ENCODE measurements at places on chromosomes 1 and 21.
A peak's percentile ranks its signal among the peaks of the same experiment; 100 is the strongest.

DNA sequence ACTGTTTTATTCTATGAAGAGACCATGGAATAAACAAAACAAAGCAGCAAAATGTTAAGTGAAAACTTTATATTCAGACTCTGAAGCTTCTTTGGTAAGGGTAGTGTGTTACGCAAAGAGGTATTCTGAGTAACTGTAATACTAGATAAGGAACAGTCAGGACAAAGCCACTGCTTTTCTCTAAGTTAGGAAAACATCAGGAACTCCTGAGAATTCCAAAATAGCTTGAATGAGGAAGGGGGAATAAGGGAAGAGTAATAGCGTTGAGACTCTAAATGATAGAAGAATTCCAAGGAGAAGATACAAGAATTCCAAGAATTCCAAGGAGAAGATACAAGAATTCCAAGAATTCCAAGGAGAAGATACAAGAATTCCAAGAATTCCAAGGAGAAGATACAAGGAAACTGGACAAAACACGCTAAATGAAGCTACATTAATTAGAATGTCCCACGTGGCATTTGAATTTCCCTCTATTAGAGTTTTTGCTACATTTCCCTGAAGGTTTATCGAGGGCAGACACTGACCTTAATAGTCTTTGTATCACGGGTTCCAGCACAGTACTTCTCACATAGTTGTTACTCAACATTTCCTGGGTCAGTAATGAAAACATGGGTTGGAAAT lies 71.5 kb downstream of the SMYD3 start:
- no peak for DNase-seq

DNA sequence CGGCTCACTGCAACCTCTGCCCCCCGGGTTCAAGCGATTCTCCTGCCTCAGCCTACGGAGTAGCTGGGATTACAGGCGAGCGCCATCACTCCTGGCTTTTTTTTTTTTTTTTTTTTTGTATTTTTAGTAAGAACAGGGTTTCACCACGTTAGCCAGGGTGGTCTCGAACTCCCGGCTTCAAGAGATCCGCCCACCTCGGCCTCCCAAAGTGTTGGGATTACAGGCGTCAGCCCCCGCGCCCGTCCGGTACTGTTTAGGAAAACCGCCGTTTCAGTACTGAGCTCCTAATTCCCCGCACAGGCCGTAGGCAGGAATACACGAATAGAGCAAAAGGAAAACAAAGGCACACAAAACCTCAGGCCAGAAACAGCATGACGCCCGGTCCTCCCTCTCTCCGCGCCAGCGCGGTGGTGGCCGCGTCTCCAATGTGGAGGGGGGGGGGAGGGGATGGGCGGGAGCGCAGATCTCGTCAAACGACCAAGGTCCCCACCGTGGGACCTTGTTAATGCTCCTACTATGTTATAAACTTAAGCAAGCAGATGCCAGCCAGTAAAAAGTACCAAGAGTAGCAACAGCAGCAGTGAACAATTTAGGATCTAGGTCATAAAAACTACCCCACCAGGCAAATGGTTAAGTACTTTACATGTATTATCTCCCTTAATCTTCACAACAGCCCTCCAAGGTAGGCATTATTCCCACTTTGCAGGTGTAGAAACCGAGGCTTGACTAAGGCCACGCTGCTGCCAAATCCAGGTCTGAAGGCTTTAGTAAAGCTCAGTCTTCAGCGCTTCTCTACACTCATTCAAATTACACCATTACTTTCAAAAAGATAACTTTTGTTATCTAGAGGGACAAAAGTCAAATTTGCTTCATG lies 648 bp upstream of the ADAR start:
- DNase-seq: peak; percentile 32

- DNase-seq: no peak
Observed at GRCh38 chr21:40829308-40829707, 17.6 kb downstream of the DSCAM start.

DNA sequence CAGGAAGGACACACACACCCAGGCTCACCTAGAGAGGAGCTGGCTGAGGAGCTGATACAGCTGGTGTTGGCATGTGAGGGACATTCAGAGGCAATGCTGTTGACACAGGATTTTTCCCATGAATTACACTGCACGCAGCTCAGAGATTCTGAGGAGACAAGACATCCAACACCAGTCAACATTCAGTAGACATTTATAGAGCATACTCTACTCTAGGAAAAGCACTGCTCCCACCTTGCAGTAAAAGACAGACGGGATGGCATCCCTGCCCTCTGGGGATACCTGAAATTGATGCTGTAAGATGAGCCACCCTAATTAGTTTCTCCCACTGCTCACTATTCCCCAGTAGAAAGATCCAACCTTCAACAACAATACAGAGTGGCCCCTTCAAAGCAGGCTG lies 5.1 kb downstream of the LYPD8 start:
- no peak for DNase-seq

DNA sequence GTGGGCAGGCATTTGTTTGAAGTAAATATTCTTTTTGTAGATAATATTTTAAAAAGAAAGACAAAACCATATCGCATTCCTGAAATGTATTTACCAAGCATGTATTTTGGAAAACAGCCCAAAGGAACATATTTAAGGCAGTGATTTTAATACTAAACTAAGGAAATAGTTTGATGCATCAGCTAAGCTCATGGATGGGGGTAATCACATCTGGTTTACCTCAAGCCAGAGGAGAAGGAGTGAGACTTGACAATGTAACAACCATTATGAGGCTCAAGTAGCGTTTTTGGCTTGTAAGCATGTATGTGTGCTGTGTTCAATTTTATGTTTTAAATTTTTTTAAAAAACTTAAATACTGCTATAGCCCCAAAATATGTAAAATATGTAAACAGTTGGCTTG lies 390.5 kb downstream of the DISC1 start:
- DNase-seq: no peak

- DNase-seq: no peak
Observed at GRCh38 chr1:21257431-21258135, 32.7 kb downstream of the ECE1 start.

DNA sequence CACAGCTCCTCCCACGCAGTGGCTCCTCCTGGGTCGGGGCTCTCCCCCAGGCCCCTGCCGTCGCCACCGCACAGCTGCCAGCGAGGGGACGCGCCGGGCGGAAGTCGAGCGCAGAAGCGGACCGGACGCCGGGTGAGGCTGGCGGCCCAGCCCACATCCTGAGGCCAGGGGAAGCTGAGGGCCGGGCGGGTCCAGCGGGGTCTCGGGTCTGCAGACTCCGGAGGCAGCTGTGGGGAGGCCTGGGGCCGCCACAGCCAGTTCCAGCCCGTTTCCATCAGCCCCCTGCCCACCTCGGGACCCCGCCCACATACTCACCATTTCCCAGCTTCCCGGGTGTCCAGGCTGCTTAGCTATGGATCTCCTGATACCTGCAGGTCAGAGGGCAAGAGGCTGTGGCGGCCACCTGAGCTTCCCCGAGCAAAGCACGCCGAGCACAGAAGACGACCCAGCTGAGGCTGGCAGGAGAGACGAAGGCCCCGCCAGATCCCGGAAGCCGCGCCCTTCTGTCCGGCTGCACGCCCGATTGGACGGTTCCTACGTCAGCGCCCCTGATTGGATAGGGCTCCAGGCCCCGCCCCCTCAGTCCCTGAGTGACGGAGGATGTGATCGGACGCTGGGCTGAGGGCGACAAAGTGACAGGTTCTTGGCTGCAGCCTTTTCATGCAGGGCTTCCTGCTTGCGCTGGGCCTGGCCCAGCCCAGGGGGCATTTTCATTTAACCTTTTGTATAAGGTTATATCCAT lies 38.7 kb upstream of the ZNF124 start:
- peak; percentile 97 for DNase-seq

- DNase-seq: no peak
Observed at GRCh38 chr1:46133781-46134350, 1.4 kb upstream of the PIK3R3 start.

- no peak for DNase-seq
Observed at GRCh38 chr1:16924919-16925477, 3.3 kb downstream of the CROCC start.

GRCh38 chr1:151479462-151479861 lies 20.2 kb upstream of the POGZ start:
- DNase-seq: no peak

DNA sequence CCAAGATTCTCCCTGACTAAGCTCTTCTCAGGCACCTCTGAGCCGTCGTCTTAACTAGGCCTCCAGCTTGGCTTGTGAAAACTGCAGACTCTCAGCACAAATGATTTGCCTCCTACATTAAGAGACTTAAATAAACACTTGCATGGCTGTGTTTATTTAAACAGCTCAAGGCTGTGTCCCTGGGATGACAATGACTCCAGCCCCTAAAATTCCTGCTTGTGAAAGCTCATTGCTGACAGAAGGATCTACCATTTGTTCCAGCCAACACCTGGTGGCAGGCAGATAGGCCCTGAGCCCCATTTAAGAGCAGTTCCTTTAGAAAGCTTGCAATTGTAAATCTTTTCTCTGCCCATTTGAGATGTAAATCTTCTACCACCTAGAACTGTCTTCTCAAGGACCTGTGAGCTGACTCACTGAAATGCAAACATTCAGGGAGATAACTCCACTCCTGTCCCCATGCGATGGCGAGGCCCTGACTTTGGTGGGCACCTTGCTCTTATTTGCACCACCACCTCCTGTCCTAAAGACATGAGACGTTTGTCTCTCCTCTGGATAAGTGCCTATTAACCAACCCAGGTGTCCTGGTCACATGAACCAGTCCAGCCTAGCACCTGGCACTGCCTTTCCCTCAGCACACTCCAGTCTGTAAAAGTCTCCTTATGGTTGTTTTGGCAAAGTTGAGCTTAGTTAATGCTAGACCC lies 15.1 kb upstream of the PCP4 start:
- no peak for DNase-seq

GRCh38 chr1:35615440-35615839 lies 25.9 kb downstream of the PSMB2 start:
- no peak for DNase-seq

DNA sequence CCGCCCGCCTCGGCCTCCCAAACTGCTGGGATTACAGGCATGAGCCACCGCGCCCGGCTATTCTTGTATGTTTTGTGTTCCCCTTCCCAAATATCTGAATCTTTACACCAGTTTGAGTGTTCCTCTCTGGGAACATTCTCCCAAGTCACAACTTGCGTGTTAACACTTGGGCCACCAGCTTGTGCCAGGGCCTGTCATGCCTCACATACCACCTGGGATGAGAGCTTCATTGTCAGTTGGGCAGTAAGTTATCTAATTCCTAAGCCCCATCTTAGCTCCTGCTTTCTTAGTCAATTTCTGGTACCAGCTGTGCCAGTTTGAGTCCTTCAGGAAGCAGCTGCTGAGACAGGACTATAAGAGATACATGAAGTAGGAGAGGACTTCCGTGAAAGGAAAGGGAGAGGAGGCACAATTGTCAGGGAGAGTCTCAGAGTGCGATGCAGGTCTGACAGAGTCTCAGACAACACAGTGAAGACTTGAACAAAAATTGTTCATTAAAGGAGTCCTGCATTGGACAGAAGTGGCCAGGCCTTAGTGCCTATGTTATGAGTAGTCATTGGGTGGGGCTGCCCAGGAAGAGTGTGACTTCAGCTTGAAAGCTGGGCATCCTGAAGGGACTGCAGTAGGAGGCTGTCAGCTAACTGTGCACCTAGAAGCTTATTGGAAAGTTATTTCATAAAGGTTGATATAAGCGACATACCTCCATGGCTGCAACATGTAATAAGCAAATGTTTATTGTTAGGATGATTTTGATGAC lies 17.3 kb downstream of the ZFYVE9 start:
- no peak for DNase-seq

- no peak for DNase-seq
Observed at GRCh38 chr21:45788198-45788597, 144.7 kb downstream of the PCBP3 start.

- DNase-seq: no peak
Observed at GRCh38 chr1:84347932-84348555, 46.5 kb downstream of the SAMD13 start.

DNA sequence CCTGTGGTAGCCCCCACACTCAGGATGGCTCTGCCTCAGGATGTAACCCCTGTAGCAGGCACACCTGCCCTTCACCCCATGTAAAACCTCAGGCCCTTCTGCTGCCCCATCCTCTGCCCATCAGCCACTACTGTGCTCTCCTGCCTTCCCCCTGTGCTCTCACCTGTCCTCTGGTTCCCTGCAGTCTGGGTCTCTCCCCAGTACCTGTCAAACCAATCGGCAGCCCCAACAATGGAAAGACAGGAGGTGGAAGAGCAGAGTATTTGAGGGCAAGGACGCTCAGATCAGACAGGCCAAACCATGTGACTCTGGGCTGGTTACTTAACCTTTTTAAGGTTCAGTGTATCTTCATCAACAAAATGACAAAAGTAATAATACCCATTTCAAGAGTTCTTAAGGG lies 30.9 kb downstream of the SMIM12 start:
- no peak for DNase-seq

GRCh38 chr21:28253338-28253737 lies 739.3 kb downstream of the LTN1 start:
- DNase-seq: no peak

GRCh38 chr1:109770331-109771095 lies 6.8 kb upstream of the EPS8L3 start:
- no peak for DNase-seq

- no peak for DNase-seq
Observed at GRCh38 chr1:1127551-1128451, 11.9 kb upstream of the C1orf159 start.

DNA sequence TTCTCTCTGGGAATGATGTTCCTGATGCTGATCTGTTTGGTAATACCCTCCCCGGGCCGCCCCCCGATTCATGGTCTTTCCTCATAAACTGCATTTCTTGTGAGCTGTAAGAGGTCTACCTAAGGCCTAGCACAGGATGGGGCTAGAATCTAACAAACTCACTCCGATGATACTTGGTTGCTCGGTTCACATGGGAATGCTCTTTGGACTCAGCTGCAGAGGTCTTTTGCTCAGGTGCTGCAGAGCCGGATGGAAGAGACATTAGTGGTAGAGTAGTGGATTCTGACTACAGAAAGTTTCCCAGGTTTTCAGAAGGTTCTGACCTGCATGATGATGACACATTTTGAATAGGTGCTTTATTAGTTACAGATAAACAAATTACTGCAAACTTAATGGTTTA lies 8.3 kb upstream of the TMEM269 start:
- no peak for DNase-seq

- DNase-seq: peak; percentile 94
Observed at GRCh38 chr1:159266832-159267231, 35.3 kb upstream of the FCER1A start.

- no peak for DNase-seq
Observed at GRCh38 chr1:236800002-236800620, 5.0 kb downstream of the MTR start.

DNA sequence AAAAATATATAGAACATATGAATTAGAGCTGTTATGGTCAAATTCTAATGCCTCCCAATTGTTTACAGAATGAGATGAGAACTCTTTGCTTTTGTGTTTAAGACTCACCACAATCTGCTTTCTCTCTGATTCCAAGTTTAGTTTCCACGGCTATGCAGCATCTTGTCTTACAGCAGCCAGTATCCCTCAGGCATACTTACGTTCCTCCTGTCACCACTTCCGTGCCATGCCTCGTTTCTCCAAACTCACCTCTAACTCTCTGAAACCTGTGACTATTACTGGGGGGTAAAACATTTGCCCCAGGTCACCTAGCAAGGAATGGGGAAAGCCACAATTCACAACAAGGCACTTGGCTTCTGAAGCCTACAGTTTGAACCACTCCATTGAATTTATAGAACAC lies 192.8 kb upstream of the NRIP1 start:
- no peak for DNase-seq

Data from hematopoietic multipotent progenitor cell treated with erythropoietin and hydrocortisone succinate and interleukin-3 and kit ligand, for 8 days (in vitro differentiated cells).